A549 treated with dexamethasone at 1 μM for 4 hours (cell line): ENCODE measurements at places on chromosomes 11 and 22. TPM values are rescaled to one million over a fixed set of nuclear protein-coding genes. Genes with fewer than 3 reads are reported as not detected.

The SESN3 gene
- total RNA-seq, result 0.05 to 0.23 TPM (median 0.11 TPM) in 5 replicates

The UPK3A gene
- total RNA-seq, result not detected in 5 replicates

The ARFIP2 gene
- total RNA-seq, result 48.7 to 56.6 TPM (median 52.4 TPM) in 5 replicates

The VWCE gene
- 0.28 to 0.90 TPM (median 0.54 TPM) in 5 replicates for total RNA-seq

The OR52H1 gene
- total RNA-seq, result not detected in 5 replicates

The ST14 gene
- 0.06 to 0.26 TPM (median 0.09 TPM) in 5 replicates for total RNA-seq

The APOA1 gene
- total RNA-seq, result 0.12 to 0.34 TPM (median 0.20 TPM) in 5 replicates

The YPEL1 gene
- total RNA-seq, result 0.05 to 0.72 TPM (median 0.38 TPM) in 5 replicates

The POU2F3 gene
- not detected in 5 replicates for total RNA-seq

The C11orf65 gene
- 0.13 to 0.31 TPM (median 0.26 TPM) in 5 replicates for total RNA-seq

The CRYBA4 gene
- total RNA-seq, result not detected in 5 replicates

The APOL4 gene
- 0.02 to 0.14 TPM in 2 of 5 replicates, not detected in the others for total RNA-seq

The GTSE1 gene
- 22.7 to 34.7 TPM (median 33.6 TPM) in 5 replicates for total RNA-seq

The MPZL2 gene
- total RNA-seq, result 0.06 TPM in 1 of 5 replicates, not detected in the others

The MUC15 gene
- not detected in 5 replicates for total RNA-seq

The MAPK8IP1 gene
- 5.4 to 8.1 TPM (median 6.6 TPM) in 5 replicates for total RNA-seq

The SHISA8 gene
- total RNA-seq, result 0.07 to 0.31 TPM (median 0.11 TPM) in 5 replicates

The MS4A3 gene
- total RNA-seq, result not detected in 5 replicates

The TRIM51 gene
- not detected in 5 replicates for total RNA-seq
